ENCODE measurements at places on chromosomes 7 and 10.

GRCh38 chr7:45082831-45083331, 5.9 kb downstream of the NACAD start:
- no peak for DNase-seq

- DNase-seq: no peak
Measured at GRCh38 chr10:113965077-113965476, 78.6 kb upstream of the ADRB1 start.

GRCh38 chr7:50832744-50833143, 50.0 kb upstream of the GRB10 start:
- DNase-seq: no peak

DNA sequence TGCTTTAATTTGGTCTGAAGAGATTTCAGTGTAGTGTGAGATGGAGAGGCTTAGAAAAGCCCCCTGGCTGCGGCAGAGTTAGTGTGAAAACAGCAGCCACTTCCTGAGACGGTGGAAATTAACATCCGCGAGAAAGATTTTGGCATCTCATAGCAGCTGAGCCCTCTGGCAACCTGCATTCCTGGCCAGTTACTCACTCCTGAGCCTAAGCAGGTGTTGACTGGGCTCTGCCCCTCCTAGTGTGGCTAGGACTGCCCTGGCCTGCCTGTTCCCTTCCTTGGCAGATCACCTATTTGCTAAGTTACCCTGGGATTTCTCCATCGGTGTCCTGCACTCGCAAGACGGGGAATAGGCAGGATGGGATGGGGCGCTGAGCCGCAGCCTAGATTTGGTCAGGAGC, 57.6 kb upstream of the LMTK2 start:
- DNase-seq: no peak

Measured in testis (tissue), 5 donors.